CD14-positive monocyte (primary cell): ENCODE measurements at places on chromosomes 3 and 15. TPM values are rescaled to one million over a fixed set of nuclear protein-coding genes. Genes with fewer than 3 reads are reported as not detected.

Gene SAMMSON
- not detected for polyA plus RNA-seq

Gene KATNBL1
- 38.4 TPM for polyA plus RNA-seq

DNA sequence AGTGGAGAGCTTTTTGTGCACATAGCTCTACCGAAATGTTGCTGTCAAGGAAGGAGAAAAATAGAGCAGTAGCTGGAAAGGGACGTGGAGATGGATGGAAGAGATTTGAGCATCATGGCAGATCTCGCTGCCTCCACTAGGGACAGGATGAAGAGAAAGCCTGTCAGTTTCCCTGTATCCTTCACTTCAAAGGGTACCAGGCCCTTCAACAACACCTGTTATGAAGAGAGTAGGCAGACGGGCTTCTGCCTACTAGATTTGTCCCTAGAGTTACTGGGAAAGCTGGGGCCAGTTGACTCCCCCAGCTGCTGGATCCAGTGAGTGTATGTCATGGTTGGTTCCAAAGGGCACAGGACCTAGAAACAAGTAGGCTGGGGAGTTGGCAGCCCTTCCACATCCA is 150.8 kb downstream of the TLE3 start:
- DNase-seq, result no peak

DNA sequence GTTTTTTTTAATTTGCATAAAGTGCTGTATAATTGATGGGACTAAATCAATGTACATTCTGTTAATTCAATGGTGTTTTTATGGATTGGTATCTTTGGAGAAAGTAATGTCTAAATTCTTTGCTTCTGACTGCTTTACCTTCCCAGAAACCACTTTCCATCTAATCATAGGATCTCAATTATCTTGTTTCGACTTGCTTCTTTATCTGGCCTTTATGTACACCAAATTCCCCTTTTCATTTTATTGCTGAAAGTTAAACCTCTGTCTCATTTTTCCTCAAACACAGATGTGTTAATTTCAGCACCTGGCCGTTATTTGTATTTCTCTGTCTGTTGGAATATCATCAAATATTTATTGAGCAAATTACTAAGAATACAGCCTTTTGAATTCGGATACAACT is 287.3 kb upstream of the GBE1 start:
- DNase-seq, result no peak

GRCh38 chr3:36366308-36366707 is 14.0 kb upstream of the STAC start:
- DNase-seq, result no peak

DNA sequence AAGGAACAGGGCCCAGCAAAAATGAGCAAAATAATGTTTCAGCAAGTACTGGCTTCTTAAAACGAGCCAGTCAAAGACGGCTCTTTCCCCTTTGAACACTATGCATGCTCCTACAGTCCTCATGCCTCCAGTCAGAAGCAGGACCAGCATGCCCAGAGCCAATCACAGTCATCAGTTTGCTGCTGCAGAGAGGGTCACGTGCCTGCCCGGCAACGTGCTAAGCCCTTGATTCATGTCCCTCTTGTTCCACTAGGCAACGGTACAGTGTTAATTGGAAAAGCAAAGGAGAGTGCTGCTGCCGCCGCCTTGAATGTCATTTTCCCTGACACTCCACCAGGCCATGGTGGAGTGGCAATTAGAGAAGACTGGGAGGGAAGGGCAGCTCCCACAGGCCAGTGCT is 500.1 kb downstream of the OCA2 start:
- no peak for DNase-seq

DNA sequence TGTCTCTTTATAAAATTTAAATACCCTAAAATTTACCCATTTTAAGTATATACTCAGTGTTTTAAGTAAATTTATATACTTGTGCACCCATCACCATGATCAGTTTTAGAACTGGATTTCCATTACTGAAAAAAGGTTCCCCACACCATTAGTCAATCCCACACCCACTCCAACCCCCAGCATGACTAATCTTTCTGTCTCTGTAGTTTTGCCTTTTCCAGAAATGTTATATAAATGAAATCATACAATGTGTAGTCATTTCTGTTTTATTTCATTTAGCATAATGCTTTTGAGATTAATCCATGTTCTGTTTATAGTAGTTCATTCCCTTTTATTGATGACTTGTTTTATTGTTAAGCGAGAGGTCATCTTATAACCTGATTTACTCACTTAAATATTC is 66.1 kb upstream of the LIMD1 start:
- no peak for DNase-seq
